ENCODE measurements at places on chromosomes 13 and 19.

- peak; percentile 65 for DNase-seq
These were observed 685 bp downstream of the TCF3 start for GRCh38 chr19:1651568-1652291.

GRCh38 chr13:44337581-44337980 lies 36.0 kb upstream of the SERP2 start:
- DNase-seq, result no peak

- no peak for DNase-seq
These were observed at the start of gene FGF14 for GRCh38 chr13:102401766-102402165. FGF14 (minus strand) TSS chr13:102402048.

- no peak for DNase-seq
These were observed 1095.4 kb upstream of the PCDH20 start for GRCh38 chr13:62510906-62511655.

- DNase-seq, result no peak
These were observed 201.5 kb upstream of the CSNK1A1L start for GRCh38 chr13:37306778-37307544.

- DNase-seq, result no peak
These were observed 23.3 kb downstream of the ELAVL1 start for GRCh38 chr19:7982103-7982502.

DNA sequence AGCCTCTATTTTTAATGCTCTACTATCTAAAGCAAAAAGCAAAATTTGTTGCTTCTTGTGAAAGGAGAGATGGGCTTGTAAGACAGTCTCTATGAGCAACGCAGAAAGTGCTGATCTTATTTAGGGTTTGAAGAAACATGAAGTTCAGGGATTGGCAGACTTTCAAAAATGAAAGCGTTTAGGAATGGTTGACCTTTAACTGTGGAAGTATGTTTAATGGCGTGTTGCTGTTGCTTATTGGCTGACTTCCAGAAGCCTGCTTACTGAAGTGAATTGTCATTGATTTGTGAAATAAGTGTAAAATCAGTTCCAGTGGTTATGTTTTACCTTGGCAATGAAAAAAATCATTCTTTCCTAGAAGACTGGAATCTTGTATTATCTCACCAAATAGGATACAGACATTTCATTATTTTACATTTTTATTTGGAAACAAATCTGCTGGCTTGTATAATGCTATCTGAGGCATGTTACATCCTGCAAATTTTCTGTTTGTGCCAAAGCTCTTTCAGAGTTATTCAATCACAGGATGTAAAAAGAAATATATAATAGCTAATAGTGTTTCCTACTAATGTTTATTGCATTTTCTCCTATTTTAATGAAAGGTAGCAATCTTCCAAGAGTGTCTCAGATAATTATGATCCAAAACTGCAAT lies 221.3 kb upstream of the SLITRK6 start:
- DNase-seq, result no peak

DNA sequence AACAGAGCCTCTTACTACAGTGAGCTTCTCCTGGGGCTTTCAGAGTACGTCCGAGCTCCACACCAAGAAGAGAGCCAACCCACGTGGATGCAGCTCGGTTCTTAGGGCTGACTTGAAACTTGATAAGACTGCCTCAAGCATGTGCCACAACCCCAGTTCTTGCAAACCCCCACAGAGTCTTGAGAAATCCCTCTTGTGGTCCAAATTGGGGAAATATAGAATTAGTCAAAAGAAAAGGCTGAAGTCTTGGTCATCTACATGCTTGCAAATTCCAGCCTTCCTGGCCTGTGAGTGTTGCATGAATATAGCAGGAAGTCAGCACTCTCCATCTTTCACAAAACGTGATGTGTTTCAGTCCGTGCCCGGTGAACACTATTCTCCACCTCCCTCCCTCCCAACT lies 95.2 kb downstream of the GGACT start:
- DNase-seq, result no peak

- DNase-seq, result no peak
These were observed 117.7 kb upstream of the ABCC4 start for GRCh38 chr13:95418946-95419345.

- DNase-seq, result no peak
These were observed 300.5 kb downstream of the NALCN start for GRCh38 chr13:101115762-101116171.

- no peak for DNase-seq
These were observed 8.0 kb downstream of the MAP2K2 start for GRCh38 chr19:4115818-4116385.

GRCh38 chr13:98890186-98890585 lies 87.7 kb downstream of the DOCK9 start:
- DNase-seq, result no peak
